Activated naive CD4-positive, alpha-beta T cell (primary cell): ENCODE measurements at places on chromosomes 1 and 21.

DNA sequence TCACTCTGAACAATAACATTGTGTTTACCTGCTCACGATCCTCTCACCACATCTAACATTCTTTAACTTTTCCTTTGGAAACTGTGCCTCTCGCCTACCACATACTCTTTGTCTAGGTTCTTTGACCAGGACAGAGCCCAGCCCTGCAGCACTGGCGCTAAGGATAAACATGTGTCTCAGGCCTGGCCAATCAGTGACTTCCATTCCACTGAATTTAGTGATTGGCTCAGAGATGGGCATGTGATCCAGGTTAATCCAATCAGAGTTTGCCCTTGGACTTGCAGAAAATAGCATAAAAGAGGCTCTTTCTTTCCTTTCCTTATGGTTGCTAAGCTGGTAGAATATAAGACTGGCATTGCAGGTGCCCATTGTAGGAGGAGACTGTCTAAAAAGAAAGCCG, 605.7 kb downstream of the MATN1 start:
- DNase-seq, result no peak

GRCh38 chr1:219488275-219488674, 124.6 kb downstream of the ZC3H11B start:
- DNase-seq, result no peak

- no peak for DNase-seq
These were observed 709.9 kb downstream of the KCNT2 start for GRCh38 chr1:195898373-195898772.

DNA sequence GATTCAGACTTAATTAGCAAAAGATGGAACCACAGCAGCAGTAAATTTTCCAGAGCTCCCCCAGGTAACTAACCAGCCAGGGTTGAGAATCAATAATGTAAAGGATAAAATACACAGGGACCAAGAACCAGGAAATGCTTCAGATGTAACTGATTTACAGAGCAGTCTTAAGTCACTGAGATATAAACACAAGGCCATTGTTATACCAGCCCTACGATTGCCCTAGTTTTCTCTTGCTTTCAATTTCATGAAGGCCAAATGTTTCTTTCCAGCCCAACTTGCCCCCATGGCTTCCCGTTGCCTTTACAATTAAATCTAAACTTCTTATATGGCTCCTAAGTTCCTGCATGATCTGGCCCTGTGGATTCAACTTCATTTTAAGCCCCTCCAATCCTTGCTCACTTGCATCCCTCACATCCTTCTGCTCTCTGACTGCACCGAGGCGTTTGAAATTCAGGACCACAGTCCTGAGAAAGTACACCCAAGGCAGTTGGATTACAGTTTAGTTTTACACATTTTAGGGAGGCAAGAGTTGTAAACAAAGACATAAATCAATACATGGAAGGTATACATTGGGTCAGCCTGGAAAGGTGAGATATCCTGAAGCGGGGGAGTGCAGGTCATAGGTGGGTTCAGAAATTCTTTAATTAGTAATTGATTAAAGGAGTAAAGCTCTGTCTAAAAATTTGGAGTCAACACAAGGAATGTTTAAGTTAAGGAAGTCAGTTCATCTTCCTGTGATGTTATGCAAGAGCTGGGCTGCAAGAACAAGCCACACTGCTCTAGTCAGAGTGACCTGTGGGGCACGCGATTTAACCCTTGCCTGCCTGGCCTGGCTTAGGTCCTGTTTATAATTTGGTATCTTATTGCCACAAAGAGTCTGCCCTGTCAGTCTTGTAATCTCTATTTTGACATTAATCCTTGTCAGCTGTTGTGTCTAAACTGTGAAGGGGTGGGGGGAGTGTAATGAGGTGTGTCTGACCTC, 69.9 kb upstream of the COG2 start:
- no peak for DNase-seq

- no peak for DNase-seq
These were observed 195.3 kb downstream of the ZBTB18 start for GRCh38 chr1:244246334-244246733.

DNA sequence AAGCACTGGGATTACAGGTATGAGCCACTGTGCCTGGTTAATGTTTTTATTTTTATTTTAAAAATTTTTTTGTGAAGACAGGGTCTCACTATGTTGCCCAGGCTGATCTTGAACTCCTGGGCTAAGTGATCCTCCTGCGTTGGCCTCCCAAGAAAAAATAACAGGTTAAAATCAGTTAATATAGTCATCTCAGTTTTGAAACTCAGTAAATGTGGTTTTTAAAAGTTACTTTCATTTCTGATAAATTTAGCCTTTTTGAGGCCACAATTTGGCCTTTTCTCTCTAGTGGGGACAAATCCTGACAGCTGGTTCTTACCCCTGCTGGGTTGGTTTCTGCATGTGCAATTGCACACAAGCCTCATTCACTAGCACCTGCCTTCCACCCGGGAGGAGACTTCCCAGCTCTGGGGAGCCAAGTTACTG, 13.3 kb downstream of the PMF1 start:
- DNase-seq, result no peak

DNA sequence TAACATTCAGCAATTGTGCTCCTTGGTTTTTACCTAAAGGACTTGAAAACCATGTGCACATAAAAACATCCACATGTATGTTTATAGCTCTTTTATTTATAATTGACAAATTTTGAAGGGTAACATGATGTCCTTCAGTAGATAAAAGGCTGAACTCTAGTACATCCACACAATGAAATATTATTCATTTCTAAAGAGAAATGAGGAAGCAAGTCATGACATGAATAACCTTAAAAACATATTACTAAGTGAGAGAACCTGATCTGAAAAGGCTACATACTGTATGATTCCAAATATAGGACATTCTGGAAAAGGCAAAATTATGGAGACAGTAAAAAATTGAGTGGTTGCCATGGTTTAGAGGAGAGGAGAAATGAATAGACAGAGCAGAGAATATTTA, 50.3 kb downstream of the DRAM2 start:
- DNase-seq, result no peak

- DNase-seq, result no peak
These were observed 218.1 kb downstream of the FMN2 start for GRCh38 chr1:240309769-240310168.
